ENCODE measurements at places on chromosomes 7 and 10.

DNA sequence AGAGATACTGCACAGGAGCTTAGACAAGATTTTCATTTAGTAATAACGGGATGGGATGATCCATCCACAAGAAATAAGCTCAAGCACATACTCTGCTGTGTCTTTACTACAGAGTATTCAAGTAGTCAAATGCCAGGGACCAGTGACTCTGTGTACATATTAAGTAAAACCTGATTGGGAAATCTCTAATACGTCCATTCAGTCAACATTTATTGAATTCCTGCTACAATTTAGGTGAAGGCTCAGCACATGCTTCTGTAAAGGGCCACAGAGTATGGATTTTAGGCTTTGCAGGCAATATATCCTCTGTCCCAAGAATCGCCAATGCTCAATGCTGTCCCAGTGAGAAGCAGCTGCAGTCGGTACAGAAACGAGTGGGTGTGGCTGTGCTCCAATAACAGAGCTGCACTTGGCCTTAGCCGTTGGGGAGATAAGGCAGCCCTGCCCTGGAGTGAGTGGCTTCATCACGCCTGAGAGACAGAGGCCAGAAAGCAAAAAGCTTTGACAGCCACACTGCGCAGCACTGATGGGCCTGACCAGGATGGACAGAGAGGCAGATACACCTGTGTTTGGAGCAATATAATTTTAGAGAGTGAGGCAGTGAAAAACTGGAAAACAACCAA, 186.8 kb downstream of the PARD3 start:
- no peak for DNase-seq

GRCh38 chr7:134500406-134500805, 27.0 kb upstream of the AKR1B10 start:
- DNase-seq = no peak

DNA sequence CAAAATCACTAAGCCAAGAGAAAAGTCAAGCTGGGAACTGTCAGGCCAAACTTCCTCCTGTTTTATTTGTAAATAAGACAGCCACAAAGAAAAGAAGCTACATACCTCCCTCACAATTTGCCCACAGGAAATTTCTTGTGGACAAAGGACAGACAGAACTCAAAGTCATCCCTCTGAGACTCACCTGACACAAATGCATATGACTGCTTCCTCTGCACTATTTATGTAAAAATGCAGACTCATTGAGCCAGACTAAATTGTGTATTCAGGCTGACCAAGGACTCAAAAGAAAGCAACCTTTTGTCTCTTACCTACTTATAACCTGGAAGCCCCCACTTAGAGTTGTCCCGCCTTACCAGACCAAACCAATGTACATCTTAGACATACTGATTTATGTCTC, 11.8 kb downstream of the TOMM7 start:
- DNase-seq = no peak

GRCh38 chr7:85054306-85054705, 132.6 kb downstream of the SEMA3D start:
- no peak for DNase-seq

GRCh38 chr10:10598297-10598696, 419.4 kb upstream of the CELF2 start:
- no peak for DNase-seq

DNA sequence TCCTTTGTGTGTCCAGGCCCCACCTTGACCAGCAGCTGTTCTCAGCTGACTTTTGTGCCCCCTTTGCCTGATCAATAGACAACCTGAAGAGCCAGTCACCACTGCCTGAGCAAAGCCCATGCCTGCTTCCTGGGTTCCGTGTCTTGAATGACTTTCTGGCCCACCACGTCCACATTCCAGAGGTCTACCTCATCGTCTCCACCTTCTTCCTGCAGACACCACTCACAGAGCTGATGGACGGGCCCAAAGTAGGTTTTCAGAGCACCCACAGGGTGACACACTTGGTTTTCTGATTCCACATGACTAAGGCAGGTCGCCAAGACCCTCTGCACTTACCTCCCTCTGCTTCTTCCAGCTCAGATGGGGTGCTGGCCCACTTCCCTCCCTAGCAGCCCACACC, 126.8 kb downstream of the WDFY4 start:
- DNase-seq = no peak

DNA sequence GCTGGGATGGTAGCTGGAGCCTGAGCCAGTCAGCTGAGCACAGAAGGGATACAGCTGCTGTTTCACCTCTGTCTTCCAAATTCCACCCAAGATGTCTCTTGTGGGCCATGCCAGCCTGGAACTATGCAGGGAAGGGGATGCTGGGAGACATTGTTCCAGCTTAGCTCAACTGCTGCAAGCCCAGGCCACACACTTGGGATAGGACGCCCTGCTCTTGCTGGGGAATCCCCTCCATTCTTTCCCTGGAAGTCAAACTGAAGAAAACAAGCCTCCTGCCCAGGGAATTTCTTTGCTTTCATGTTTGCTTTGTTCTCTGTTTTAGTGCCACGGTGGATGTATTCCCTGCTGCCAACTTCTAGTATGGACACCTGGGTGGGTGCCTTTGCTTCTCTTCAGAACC, 55.2 kb upstream of the CDK13 start:
- DNase-seq = no peak

DNA sequence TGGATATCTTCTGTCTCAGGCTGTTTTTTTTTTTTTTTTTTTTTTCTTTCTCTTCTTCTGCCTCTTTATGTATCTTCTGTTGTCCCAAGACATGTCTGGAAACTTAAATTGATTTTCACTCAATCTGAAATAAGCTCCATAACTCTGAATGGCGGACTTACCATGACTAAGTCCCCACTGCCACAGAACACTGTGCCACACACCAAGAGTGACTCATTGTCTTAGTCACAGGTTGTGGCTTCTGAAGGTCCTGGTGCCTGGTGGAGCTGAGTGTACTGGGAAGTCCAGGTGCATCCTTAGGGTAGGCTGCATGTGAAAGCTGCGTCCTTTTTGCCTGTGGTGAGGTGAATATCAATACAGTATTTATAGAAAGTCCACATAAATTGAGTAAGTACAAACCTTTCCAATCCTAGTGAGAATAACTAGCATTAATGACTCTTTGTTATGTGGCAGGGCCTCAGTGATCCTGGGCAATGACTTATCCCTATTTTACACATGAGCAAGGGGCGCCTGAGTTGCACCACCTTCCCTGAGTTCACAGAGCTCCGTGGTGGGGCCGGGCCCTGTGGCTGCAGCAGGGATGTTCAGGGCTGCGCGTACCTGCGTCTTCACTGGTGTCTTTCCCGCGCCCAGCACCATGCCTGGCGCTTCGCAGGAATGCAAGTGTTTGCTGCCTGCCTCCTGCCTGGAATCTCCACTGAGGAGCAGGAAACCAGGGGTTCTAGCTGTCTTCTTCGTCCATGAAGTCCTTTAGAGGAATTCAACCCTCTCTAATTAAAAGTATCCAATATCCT, 4.3 kb downstream of the PFKP start:
- DNase-seq = no peak

All from CD4-positive, alpha-beta T cell treated with Interferon gamma for 1 hour (primary cell).